Sciatic nerve (tissue), 2 donors: ENCODE measurements at places on chromosomes 6 and 20.

DNA sequence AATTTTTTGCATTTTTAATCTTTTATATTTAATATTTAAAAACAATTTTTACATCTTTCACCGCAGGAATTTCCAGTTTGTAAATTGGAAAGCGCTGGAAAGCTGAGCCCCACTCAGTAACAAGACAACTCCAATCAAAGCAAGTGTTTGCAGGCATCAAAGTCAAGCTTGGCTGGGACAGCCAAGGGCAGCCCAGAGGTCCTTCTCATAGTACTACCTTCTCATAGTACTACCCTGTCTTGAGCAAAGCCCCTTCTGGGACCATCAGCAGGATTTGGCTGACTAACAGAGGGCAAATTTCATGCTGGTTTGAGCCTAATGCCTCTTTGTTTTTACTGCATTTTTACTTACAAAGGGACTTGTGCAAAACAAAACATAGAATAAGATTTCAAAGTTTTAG lies 228.3 kb downstream of the SIM1 start:
- no peak for DNase-seq

DNA sequence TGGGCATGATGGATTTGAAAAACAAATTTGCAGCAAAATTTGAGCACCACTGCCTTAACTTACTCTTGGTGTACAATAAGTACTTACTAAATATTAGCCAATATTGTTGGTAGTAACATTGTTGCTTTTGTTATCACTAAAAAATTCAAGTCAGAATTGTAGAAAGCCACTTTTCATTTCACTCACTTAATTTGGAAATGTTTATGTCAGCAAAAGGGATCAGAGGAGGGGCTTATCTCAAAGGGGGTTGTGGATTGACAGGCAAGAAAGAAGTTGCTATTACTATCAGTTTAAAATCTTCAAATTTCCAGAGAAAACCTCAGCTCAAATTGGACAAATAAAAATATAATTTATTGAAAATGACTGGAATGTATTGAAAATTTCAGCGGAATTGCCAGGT lies 241.5 kb downstream of the PLCB1 start:
- no peak for DNase-seq

- DNase-seq: no peak
These were observed 13.1 kb downstream of the FAM184A start for GRCh38 chr6:119065382-119065781.

DNA sequence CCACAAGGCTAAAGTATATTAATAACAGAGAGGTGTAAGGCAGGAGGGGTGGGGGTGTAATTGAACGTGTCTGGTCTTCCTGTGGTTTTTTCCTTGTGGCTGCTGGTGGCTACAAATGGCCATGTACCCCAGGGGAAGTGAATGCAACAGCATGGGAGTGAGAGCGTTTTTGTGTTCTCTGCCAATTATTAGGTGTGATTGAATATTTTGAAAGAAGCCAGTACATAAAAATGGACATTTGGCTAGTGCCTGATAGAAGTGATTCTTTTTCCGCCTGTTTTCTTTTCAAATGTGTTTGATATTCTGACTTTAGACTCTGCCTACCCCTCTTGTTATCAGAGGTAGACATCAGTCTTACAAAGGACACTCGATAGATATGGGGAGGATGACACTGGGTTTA lies 141.3 kb downstream of the PRL start:
- no peak for DNase-seq

DNA sequence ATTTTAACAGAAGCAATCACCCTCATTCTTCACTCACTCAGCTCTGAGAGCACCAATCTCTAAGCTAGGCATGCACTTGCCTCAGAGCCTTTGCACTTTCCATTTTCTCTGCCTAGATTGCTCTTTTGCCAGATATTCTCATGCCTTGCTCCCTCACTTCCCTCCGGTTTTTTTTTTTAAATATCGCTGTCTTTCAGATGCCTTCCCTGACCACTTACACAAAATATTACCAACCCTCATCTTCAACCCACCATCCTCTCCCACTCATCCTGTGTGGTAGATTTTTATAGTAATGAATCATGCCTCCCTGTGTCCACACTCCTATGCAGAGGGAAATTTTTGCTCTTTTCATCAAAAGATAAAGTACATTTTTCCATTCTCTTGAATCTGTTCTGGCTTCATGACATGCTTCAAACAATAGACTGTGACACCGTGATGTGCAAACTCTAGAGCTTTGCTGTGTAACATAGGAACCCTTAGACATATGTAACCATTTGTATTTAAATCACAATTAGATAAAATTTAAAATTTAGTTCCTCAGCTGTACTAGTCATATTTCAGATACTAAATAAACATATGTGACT lies 437.1 kb downstream of the UTRN start:
- DNase-seq: no peak

DNA sequence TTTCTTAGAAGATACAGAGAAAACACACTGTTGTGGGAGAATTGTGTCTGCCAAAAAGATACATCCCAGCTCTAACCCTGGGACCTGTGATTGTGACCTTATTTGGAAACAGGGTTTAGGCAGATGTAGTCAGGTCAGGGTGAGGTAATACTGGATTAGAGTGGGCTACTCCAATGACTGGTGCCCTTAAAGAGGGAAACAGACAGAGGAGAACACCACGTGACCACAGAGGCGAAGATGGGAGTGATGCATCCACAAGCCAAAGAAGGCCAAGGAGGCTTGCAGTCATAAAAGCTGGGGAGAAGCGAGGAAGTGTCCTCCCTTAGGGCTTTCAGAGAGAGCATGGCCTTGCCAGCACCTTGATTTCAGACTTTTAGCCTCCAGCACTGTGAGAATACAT lies 35.6 kb downstream of the SLC52A3 start:
- DNase-seq: no peak

DNA sequence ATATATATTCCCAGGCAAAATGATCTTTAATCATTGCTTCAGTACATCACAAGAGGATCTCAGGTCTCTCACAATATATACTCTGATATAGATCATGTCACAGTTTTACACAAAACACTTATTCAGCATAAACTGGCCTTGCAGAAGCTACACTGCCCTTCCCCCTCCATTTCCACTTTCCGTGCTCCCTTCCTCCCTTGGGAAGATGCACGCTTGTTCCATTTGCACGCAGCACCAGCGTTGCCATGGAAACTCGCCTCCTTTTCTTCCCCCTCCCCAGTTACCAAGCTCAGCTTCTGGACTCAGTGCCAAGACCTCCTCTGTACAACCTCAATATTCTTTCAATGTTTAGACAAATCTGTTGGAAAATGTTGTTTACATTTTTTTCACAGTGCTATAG lies 154.6 kb downstream of the RFPL4B start:
- DNase-seq: peak; percentile 57

DNA sequence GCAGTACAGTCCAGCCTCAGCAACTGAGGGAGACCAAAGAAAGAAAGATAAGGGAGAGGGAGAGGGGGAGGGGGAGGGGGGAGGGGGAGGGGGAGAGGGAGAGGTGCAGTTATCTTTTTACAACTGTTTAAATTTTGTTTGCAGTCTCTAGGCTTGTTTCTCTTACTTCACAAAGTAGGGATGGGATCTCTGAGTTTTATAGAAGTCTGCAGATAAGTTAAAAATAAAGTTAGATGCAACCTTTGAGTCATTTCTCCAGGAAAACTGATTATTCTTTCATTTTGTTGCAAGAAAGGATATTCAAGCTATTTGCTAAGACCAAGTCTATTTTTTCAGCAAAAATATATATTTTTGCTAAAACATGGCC lies 487.3 kb downstream of the ADGRB3 start:
- DNase-seq: no peak
